ENCODE measurements at places on chromosomes 3 and 15.
A peak's percentile ranks its signal among the peaks of the same experiment; 100 is the strongest.

- DNase-seq: no peak
Measured at GRCh38 chr15:82018201-82018600, 27.6 kb downstream of the MEX3B start.

- no peak for DNase-seq
Measured at GRCh38 chr3:57256844-57257243, 29.3 kb downstream of the APPL1 start.

- no peak for DNase-seq
Measured at GRCh38 chr3:53232641-53233377, 23.0 kb downstream of the TKT start.

DNA sequence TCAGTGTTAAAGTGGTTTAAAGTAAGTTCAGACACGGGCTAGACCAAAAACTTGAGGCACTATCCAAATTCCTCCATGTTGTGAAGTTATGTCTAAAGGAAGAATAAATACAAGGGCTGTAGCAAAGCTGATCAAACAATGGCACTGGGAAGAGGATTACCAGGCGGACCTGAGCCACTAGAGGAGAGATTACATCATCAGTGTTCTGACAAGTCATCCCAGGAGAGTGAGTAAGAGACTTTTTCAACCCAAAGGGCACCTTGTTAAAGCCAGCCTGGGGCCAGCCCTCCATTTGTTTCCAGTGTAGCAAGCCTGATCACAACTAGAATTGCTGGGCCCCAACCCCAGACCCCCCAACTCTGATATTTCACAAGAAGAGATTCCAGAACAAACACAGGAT is 166.9 kb downstream of the DCLK3 start:
- DNase-seq: no peak

- DNase-seq: no peak
Measured at GRCh38 chr15:41285285-41285684, 47.1 kb downstream of the OIP5 start.

DNA sequence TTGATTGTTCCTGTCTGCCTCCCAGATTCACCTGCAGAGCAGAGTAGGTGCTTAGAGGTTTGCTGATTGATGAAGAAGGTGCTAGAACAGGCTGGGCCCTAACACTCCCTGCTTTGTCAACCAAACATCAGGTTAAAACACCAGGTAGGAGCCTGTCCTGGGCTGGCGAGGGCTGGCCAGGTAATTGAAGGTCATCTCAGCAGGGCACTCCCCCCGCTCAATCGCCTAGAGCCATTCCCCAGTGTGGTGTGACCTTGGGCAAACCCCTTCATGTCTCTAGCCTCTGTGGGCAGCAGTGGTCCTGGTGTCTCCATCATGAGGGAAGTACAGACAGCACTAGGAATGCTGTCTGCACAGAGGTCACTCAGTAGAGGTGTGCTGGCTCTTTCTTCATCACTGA is 88.3 kb downstream of the KLF15 start:
- DNase-seq: no peak

- no peak for DNase-seq
Measured at GRCh38 chr3:129061888-129062834, 1.6 kb downstream of the GP9 start.

DNA sequence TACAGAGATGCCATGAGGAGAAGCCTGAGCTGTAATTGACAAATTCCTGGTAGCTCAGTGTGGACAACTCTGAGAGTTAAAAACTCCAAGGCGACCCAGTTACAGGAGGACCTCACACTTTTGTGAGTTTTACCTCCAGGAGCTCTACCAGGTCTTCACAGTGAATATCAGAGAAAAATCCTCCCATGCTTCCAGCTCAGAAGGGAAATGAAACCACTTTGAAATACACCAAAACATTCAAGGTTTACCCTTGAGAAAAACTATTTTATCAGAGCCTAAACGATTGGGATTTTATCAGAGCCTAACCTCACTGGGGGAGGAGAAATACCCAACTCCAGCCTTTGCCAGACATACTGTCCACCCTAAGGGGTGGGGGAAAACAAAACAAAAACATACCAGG is 52.4 kb downstream of the MCCC1 start:
- DNase-seq: no peak

DNA sequence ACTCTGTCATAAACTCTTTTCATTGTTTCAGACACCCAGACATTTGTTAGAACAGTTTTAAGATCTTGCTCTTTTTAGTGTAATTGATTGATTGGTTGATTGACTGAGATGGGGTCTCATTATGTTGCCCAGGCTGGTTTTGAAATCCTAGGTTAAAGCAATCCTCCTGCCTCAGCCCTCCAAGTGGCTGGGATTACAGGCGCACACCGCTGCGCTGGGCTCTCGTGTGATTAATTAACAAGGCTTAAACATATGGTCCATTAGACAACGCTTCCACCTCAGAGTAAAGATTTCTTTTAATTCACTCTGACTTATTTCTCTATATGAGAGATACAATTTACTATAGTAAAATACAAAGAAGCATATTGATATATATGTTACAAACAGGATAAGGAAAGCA is 114.0 kb upstream of the C2CD4B start:
- DNase-seq: no peak

DNA sequence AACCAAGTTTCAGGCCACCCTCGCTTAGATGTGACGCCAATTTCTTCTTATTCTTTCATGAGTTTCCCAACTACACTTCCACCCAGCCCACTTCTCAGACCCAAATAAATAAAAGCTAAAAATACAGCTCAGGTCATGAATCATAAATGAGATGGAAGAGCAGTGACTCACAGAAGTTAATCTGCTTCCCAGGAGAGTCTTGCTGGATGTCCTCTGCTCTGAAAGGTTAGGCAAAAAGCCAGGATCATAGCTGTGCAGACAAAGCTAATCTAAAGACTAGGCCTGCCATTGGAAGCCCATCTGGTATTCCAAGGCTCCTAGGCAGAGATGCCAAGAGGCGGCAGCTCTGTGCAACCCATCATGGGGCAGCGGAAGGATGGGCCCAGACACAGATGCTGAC is 24.1 kb downstream of the SHC4 start:
- DNase-seq: no peak

- no peak for DNase-seq
Measured at GRCh38 chr3:195699860-195700259, 20.9 kb upstream of the MUC20 start.

DNA sequence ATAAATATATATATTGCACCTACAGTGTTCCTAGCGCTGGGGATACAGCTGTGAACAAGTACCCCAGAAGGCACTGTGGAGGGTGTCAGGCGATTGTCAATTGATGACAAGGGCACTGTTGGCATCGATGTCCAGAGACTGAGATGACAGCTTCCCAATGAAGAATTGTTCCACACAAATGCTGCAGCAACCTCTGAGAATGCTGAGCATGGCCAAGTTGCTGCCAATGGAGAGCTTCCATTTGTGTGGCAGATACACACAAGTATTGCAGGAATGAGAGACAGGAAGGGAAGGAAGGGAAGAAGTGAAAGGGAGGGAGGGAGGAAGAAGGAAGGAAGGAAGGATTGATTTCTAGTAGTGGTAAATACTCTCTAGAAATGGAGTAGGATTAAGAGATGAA is 21.9 kb downstream of the LRTM1 start:
- DNase-seq: no peak

- no peak for DNase-seq
Measured at GRCh38 chr15:67779549-67780111, 45.7 kb upstream of the SKOR1 start.

- no peak for DNase-seq
Measured at GRCh38 chr3:171314341-171314740, 145.9 kb downstream of the TNIK start.

DNA sequence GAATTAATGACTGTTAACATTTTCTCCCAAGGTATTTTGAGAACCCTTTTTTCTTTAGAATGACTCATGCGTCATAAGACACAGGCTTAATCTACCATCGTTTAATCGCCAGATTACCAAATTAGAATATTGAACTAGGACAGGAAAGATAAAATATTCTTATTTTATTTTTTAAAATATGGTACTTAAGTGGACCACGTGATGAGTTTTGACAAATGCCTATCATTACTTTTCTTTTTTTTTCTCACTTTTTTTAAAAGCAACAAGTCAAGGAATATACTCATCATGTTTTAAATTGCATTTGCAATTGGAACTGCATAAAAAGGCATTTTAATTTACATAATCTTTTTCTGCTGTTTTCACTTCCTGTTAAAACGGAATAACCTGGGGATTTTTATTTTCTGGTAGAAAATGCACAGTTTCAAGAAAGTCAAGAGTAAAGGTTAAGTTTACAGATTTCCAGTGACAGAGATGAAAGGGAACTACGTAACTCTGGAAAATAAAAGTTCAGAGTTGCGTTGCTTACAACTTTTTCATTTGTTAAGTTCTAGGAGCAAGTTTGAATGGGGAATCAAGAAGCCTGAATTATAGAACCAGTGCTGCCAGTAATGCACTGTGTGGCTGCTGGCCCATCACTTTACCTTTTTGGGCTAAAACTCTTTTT is 23.6 kb downstream of the SIAH2 start:
- no peak for DNase-seq

DNA sequence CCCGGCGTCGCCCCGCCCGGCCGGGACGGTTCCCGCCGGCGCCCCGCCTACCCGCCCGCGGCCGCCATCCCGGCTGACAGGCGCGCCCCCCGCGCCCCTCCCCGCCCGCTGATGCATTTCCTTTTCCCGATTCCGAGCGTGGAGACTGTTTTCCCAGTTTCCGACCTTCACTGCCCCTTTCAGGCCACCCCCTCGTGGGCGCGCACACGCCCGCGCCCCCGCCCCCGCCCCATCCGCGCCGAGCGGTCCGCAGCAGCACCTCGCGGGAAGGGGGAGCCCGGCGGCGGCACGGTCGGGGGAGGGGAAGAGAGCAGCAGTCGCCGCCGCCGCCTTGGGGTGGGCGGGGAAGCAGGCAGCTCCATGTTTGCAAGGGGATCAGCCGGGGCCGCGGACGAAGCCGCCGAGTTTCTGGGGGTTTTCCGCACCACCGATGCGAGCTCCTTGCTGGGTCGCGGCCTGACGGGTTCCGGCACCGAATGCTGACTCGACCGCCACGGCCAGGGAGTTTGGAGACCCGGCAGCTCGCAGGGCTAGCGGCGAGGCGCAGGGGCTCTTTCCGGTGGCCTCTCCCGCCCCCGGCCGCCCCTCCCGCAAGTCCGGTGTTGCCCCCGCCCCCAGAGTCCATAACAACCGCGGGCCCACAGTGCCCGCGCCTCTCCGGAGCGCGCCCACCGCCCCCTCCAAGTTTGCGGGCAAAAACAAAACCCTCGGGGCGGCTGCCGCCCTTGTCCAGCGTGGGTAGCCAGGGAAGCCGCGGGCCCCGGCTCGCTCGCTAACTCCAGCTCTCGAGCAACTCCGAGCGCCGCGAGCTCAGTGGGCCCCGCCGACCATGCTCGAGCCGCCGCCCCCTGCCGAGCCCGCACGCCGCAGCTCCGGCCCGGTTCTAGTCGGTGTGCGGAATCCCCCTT is 3.2 kb upstream of the SIN3A start:
- DNase-seq: peak; percentile 78

DNA sequence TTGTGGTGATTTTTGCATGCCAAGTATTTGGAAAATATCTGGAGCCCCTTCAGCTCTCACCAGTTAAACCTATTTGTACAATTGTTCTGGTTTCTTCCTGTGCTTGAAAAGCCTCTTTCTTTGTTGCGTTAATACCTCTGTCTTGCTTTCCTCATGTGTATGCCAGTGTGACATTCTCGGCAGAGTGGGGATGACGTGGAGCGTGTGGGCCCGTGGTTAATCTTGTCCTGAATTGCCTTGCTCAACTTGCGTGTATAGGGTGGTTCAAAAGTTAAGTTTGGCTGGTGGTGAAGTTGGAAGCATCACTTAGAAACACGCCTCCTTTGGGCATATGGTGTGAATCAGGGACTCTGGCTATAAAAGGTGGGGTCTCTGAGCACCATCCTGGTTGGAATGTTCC is 67.1 kb downstream of the IGF1R start:
- DNase-seq: peak; percentile 72

DNA sequence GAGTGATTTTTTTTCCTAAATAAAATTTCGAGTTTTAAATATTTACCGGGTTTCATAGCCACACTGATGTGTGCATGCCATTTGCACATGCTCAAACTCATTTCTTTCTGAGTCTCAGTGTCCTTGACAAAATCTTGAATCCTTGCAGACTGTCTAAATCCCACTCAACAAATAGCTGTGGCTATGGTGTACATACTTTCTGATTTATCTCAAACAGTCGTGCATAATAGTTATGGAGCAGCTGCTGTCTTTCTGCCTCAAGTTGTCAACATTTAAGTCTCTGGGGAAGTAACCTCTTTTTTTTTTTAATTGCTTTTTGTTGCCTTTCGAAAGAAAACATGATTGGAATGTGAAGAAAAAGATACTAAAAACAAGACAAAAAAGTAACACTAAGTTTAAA is 52.8 kb upstream of the UTS2B start:
- DNase-seq: no peak

GRCh38 chr15:83919978-83920510 is 266.1 kb downstream of the ADAMTSL3 start:
- DNase-seq: no peak

DNA sequence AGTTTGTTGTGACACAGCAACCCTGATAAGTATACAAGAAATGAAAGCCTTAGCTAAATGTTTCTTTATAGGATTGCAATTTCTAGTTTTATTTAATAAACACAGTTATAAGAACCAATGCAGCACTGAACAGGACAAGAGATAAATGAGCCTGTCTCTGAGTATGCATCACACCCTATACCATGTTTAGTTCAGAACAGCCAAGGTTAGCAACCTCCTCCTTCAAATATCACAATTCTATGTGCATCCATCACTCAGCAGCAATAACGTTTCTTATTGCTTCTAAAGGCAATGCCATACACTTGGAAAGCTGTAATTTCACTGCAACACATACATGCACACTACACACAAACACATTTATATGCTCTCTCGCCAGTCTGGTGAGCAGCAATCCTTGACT is 280.6 kb downstream of the PTPRG start:
- no peak for DNase-seq

- no peak for DNase-seq
Measured at GRCh38 chr3:12856626-12857025, 15.3 kb upstream of the RPL32 start.

DNA sequence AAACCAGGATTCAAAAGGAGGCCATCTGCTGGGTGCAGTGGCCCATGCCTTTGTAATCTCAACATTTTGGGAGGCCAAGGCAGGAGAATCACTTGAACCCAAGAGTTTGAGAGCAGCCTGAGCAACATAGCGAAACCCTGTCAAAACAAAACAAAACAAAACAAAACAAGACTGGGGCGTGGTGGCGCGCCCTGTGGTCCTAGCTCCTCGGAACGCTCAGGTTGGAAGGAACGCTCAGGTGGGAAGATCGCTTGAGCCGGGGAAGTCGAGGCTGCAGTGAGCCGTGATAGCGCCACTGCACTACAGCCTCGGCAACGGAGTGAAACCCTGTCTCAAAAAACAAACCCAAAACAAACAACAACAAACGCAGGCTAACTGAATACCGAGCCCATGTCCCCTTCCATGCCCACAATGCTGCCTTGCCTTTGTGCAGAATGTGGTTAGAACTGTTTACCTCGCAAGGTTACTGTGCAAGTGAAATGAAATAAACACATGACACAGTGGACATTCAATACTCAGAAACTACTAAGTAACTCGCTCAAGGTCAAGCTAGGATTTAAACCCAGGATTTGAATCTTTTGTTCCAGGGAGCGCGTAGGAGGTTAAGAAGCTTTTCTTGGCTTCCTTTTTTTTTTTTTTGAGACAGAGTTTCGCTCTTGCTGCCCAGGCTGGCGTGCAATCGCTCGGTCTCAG is 766 bp upstream of the EMC4 start:
- no peak for DNase-seq

Measured in head of caudate nucleus (tissue), 42 donors.